CD4-positive, alpha-beta T cell treated with Interleukin-12 subunit alpha and Interleukin-12 subunit beta, for 1 hour (primary cell): ENCODE measurements at places on chromosomes 5 and 9.

DNA sequence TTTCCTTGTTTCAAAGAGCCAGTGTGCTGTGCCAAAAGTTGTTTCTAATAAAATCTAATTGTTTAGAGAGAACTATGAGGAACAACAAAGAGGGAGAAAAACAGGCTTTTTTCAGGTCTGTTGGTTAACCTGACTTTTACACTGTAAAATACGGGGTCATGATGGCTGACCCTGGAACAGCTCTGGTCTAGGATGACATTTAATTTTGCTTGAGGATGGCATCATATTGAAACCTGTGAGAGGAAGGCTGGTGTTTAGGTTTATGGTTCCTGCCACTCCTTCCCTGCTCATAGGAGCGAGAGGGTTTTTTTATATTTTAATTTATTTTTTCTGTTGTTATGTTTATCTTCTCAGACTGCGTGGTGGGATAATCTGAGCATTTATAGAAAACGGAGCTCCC is 327.6 kb downstream of the KDM4C start:
- DNase-seq, result no peak

- no peak for DNase-seq
Observed at GRCh38 chr5:23268136-23268535, 239.3 kb upstream of the PRDM9 start.

DNA sequence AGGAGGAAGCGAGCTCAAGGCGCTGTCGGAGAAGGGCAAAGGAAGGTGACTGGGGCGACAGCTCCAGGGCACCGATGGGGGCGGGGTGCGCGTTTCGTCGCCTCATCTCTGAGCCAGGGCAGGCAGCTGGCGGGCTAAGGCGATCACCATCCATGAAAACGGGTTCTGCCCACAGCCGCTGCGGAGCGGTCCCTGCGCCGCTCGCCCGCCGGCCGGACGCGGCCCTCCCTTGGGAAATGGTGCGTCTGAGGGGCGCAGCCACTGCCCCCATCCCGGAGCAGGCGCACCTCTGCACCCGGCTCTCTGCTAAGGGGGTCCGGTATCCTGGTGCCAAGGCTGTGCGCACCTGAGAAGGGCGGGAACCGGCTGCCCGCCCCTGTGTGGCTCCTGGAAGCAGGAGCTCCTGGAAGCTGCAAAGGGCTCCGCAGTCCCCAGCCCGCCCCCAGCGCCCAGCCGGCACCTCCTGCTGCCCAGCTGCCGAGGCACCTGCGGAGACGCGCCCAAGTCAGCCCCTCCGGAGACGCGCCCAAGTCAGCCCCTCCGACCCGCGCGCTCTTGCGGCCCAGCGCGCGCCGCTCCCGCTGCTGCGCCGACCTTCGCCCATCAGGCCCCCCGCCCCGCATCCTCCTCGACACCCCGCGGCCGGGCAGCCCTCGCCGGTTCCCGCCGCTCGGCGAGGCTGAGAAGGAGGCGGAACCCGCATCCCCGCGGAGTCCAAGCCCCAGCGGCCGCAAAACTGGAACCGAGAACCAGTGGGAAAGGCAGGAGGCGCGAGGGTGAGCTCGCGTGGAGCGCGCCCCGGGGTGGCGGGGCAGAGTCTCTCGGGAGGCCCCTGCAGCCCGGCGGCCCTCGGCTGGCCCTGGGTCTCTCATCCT is 757 bp downstream of the ANKRD34B start:
- no peak for DNase-seq

GRCh38 chr9:129278391-129279237 is 100.6 kb upstream of the IER5L start:
- DNase-seq, result no peak

DNA sequence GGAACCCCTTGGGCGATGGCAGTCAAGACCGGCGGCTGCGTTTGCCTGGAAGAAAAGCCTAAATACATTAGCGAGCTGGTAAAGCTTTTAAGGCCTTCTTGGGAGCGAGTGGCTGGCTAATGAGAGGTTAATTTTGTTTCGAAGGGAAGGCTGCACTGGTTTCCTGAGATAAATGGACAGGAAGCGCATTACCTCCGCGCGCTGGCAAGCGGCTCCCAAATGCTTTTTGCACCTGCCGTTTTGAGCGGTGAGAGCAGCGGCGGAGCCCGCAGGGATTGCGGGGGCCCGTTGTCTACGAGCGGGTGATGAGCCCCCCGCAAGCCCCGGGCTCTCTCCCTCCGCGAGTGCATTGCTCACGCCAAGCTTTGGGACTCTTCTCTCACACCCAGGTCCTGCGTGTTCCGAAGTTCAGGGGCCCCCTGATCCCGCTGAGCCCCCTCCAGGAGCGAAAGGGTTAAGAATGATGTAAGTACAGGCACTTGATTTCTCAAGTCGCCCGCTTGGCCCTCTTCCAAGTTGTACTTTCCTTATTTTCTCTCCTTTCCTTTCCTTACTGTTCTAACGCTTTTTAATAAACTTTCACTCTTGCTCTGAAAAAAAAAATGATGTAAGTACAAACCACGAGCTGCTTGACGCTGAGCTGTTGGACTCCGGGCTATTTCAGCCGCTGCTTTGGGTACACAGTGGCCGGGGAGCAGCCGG is 3.1 kb upstream of the RGMB start:
- peak; percentile 18 for DNase-seq

- DNase-seq, result no peak
Observed at GRCh38 chr9:114486205-114486963, 18.9 kb downstream of the WHRN start.

DNA sequence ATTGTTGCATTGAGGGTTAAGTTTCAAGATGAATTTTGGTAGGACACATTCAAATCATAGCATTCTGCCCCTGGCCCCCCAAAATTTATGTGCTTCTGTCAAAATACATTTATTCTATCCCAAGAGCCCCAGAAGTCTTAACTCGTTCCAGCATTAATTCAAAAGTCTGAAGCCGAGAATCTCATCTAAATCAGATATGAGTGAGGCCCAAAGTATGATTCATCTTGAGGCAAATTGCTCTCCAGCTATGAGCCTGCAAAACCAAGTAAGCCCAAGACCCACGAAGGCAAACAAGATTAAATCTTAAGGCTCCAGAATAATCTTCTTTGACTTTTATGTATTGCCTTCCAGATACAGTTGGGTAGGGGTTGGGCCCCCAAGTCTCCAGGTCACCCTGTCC is 19.2 kb downstream of the TNPO1 start:
- DNase-seq, result no peak

DNA sequence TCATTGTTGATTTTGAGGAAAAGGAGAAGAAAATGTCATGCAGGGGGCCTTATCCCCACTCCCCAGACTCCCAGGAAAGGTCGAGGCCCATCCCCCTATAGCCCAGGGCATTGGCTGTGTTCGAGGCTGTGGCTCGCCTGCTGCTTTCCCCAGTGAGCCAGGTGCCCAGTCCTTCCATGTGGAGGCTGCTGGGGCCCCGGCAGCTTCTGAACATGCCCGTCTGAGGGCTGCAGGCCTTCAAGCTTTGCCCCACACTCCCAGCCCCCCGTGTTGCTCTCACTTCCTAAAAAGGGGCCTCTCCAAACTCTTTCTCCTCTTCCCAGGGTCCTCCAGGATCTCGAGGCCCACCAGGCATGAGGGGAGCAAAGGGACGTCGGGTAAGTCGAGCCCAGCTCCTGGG is 64.7 kb upstream of the ORM1 start:
- no peak for DNase-seq

DNA sequence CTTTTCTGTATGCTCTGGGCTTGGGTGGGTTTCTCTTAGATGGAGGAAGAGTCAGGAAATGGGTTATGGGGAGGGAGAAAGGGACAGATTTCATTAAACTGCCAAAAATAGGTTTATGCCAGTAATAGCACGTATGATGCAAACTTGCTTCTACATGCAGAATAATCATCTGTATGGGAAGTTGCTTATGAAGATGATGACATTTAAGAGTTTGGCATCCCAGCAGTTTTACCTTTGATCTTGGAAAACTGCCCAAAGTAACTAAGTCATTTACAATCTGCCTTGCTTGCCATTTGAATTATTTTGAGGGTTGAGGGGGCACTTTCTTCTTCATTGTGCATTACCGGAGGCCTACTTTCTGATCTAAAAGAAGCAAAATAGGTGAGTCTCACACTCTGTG is 282.9 kb upstream of the ANKRD55 start:
- no peak for DNase-seq

DNA sequence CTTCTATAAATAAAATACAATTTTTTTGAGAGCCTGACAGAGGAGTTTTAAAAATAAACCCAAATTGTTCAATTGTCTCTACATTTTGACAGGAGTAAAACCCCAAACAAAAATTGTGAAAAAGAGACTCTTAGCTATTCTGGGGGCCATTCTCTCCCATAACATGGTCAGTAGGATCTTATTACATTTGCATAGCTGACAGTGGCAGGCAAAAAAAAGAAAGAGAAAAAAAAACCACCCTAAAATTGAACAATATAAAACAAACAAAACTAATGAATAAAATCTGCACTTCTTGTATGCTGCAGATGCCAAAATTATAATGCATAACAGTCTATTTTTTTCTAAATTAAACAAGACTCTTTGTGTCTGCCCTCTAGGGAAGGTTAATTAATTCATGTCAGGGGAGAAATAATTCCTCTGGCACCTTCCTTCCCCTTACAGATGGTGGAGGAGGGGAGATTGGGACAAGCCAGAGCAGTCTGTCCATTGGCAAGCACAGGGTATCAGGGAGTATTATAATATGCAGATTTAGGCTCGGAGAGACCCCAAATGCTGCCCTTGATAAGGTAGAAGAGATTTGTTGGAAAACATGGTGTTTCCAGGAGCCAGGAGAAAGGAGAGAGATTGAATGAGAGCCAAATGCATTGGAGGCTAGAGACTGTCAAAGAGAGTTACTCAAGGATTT is 79.7 kb upstream of the CDH6 start:
- no peak for DNase-seq

GRCh38 chr9:89225991-89226471 is 47.4 kb upstream of the SHC3 start:
- no peak for DNase-seq

DNA sequence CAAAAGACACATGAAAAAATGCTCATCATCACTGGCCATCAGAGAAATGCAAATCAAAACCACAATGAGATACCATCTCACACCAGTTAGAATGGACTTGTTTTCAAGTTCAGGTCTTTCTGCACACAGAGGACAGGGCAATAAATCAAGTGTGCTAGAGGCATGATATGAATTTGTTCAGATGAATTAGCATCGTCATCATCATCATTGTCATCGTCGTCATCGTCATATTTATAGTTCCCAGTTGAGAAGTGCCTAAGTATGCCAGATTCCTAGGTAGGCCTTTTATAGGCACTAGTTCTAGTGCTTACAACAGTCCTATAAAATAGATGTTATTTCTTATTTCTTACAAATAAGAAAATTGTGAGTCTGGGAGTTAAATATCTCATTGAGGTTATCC is 34.7 kb upstream of the RASEF start:
- DNase-seq, result no peak

DNA sequence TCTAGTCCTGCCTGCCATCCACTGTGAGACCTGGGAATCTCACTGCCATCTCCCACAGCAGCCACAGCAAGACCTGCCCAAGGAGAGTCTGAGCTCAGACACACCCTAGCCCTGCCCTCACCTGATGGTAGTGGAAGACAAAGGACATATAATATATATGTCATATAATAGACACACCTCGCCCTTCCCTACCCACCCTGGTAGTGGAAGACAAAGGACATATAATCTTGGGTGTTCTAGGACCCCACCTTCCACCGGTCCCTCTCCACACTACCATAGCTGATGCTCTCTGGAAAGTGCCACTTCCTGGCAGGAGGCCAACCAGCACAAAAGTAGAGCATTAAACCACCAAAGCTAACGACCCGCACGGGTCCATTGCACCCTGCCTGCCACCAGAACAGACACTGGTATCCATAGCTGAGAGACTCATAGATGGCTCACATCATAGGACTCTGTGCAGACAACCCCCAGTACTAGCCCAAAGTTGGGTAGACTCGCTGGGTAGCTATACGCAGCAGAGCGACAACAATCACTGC is 545.6 kb downstream of the CAAP1 start:
- DNase-seq, result no peak

- no peak for DNase-seq
Observed at GRCh38 chr5:61587125-61587524, 255.1 kb downstream of the ZSWIM6 start.

DNA sequence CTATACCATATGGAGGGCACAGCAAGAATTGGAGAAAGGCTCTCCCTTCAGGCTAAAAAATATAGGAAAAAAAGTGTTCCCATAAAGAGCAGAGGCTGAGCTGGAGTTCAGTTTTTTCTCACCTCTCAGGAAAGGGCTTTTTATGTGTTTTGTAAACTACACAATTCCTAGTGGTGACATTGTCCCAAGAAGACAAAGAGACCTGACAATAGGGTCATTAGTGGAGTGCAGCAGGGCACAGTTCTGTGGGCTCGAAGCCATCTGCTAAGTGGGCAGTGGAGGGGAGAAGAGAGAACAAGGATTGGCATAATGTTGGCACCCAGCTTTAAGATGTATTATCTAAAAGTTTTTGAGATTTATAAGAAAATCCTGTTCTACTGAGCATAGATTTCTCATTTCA is 162.5 kb downstream of the HCN1 start:
- no peak for DNase-seq

GRCh38 chr5:68240202-68240601 is 24.6 kb downstream of the PIK3R1 start:
- DNase-seq, result no peak

DNA sequence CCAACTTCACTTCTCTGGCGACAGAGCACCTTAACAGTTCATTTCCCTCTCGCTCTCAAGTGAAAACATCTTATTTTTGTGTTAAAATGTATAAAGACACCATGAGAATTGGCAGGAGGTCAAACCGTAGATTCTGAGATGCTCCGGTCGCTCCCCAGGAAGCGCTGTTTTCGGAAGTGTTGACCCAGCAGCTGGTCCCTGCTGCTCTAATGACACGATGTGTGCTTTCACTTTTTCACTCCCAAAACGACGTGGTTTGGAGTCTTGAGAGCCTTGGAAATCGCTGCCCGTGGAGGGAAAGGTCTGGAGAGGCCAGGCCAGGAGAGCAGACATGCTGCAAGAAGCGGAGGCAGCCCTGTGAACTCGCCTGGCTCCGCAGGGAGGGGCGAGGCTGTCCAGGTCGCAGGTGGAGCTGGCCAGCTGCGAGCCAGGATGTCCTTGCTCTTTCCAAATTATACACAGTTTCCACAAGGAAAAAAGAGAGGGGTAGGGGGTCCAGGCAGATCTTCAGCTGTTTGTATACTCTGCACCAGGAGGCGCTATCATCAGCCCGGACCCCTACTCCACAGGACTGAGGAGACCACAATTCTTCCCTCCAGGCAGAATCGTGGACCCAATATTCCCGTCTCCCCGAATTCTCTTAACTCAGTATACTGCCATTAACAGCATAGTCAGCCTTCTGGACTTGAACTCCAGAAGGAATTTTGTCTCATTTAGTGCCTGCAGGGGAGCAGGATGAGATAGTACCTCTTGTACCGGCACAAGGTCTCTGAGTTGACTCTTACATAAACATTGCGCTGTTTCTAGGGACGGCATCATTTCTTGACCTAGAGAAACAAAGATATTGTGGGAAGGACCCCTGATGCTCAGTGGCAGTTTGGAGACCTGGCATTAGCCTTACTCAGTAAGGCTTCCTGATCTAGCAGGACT is 248.6 kb upstream of the ANKRD55 start:
- no peak for DNase-seq
